ENCODE measurements at places on chromosomes 16 and 17.

GRCh38 chr16:63655846-63656245, 1466.0 kb downstream of the CDH11 start:
- peak; percentile 88 for DNase-seq

GRCh38 chr16:8087597-8088289, 502.6 kb downstream of the TMEM114 start:
- no peak for DNase-seq

GRCh38 chr16:1666316-1666715, 11.8 kb upstream of the JPT2 start:
- no peak for DNase-seq

- DNase-seq: peak; percentile 17
Measured at GRCh38 chr16:87635541-87636049, 33.3 kb downstream of the JPH3 start.

DNA sequence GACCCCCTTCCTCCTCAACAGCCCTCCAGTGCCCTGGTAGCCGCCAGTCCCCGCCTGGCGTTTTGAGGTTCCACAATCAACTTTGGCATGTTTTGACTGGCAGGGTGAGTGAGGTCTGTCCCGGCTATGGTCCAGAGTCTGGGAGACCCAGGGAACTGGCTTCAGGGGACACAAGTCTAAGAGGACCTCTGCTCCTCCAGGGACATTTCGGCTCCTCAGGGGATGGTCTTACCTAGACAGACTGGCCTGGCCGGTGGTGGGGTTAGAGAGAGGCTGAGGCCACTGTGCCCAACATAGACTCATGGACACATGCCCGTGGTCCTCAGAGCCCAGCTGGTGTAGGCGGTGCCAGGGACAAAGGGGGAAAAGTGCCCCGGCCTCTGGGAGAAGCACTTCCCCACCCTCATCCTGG, 2.2 kb downstream of the TMC8 start:
- DNase-seq: no peak

- no peak for DNase-seq
Measured at GRCh38 chr17:66088173-66088572, 103.8 kb downstream of the CEP112 start.

GRCh38 chr17:37813751-37814150, 68.9 kb upstream of the HNF1B start:
- peak; percentile 94 for DNase-seq

DNA sequence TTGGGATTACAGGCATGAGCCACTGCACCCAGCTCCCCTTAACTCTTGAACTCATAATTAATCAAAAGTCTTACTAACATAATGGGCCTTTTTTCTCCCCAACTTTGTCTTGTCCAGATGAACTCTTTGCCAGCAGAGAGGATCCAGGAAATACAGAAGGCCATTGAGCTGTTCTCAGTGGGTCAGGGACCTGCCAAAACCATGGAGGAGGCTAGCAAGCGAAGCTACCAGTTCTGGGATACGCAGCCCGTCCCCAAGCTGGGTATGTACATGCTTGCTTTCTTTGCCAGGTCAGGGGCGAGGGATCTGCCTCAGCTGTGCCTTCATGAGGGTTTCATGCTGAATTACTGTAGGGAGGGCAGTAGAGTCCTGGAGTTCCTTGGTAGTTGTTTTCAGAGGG, 25.3 kb downstream of the NMT1 start:
- DNase-seq: no peak

DNA sequence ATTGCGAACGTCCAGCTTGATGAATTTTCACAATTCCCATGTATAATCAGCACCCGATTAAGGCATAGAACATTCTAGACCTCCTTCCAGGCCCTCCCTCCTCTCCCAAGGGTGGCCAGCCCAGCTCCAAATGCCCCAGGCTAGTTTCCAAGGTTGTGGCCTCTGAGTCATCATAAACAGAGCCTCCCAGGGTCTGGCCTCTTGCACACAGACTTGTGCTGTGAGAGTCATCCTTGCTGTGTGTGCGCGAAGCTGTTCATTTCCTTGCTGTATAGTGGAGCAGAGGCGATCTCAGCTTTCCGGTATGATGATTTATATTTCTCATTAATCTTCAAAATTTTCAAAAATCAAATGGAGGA, 20.5 kb upstream of the JPH3 start:
- DNase-seq: peak; percentile 40

DNA sequence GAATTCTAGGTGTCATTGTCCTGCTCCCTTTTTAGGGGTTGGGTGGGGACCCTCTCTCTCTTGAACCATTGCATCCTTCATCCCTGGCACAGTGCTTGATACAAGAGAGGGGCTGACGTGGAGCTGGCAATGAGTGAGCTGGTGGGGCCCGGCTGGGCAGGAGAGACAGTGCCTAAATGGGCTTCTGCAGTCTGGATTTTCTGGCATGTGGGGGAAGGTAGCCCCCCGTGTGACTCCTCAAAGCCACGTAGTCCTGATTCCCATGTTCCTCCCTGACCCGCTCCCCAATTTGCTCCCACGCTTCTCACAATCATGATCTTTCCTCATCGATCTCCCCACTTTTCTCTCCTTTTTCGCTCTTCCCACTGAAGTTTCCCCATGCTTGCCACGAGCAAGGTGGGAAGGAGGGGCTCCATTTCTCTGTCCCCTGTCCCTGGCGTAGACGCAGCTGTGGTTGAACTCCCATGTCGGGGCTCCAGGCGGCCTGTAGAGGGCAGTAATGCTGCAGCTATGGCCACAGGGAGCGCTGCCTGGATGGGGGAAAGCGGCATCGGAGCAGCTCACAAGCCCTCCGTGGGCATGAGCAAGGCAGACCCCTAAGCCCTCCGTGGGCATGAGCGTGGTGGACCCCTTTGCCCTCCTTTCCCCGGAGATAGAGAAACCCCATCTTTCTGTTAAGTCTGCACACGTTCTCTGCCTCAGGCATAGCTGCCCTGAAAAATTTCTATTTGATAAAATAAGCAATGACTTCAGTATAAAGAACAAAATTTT, 47.5 kb downstream of the HAPSTR1 start:
- DNase-seq: no peak

DNA sequence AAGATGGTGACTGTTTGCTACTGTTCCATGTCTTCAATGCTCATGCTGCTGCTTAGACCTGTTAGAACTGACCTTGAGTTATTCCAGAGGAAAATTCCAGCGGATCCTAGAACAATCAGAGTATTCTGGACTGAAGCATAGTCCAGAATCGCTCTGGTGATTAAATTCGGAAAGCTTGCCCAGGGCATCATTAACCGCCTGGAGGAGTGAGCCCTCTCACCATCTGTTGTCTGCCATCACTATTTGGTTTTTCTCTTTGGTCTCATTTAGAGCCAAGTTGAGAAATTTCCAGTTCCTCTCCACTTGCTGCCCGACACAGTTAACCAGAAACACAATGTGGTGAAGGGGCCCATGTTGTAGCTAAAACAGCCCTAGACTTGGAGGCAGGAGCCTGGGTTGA, 104.1 kb downstream of the BMERB1 start:
- DNase-seq: no peak

GRCh38 chr17:31096106-31096436, 1.3 kb downstream of the NF1 start:
- no peak for DNase-seq

DNA sequence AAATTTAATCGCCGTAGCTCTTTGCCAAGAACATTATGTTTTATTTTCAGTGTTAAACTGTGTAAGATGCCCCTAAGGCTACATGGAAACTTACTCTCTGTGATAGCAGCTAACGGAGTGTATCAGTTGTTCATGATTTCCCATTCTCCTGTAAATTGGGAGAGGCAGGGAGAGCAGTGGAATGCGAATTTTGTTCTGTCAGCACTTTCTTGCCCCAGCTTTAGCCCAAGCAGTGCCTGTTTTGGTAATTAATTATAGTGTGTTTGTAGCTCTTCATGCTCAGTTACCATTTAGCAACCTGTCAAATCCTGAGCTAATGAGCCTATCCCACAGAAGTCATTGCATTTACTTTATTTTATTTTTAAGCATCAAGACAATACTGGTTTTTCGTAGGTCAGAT, 475.1 kb upstream of the RBFOX1 start:
- no peak for DNase-seq

GRCh38 chr16:75222271-75222783, 3.5 kb downstream of the CTRB1 start:
- no peak for DNase-seq

DNA sequence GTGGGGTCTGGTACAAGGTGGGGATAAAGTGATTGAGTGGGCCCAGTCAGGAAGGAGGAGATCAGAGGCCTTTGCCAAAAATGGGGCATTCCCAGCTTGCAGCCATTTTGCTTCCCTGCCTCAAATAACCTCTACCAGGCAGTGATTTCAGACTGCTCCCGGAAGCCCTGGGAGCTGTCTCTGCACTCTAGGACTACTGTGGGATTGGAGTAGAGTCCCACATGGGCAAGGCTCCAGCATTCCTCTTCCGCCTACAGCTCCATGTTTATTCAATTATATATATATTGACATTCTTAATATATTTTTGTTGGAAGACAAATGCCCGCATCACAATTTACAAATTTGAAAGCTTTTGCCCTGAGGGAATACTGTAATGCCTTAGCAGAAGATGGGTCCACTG, 13.5 kb downstream of the SUPT6H start:
- DNase-seq: no peak

GRCh38 chr17:1481736-1482135, 10.8 kb downstream of the MYO1C start:
- DNase-seq: no peak

GRCh38 chr17:76585649-76586593, at the start of gene ST6GALNAC2:
Gene ST6GALNAC2, minus strand, starts transcription at chr17:76585860. Its CDS starts 52 bp downstream, at chr17:76585808.
- no peak for DNase-seq

DNA sequence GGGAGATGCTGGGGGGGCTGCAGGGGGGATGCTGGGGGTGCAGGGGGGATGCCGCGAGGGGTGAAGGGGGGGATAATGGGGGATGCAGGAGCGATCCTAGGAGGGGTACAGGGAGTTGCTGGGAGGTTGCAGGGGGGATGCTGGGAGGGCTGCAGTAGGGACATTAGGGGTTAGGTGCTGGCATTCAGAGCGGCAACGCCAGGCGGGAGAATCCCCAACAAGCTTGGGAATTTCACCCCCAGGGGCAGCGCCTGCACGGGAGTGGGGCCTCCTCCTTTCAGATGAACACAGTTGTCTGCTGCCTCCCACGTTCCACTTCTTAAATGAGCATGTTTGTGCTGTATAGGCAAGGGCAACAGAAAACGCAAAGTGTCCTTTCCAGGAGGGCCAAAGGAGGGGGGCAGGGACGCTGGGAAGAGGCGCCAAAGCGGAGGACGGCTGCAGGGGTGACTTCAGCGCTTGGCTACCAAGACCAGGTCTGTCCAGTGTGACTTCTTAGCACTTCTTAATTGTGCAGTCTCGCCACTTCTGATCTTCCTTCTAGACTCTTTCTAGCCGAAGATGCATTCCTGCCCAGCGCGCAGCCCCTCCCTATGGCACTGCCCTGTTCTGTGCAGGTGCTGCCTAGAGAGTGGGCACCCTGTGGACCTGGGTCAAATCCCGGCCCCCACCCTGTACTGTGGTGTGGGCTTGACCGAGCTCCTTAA, 2.0 kb upstream of the SLC6A4 start:
- no peak for DNase-seq

DNA sequence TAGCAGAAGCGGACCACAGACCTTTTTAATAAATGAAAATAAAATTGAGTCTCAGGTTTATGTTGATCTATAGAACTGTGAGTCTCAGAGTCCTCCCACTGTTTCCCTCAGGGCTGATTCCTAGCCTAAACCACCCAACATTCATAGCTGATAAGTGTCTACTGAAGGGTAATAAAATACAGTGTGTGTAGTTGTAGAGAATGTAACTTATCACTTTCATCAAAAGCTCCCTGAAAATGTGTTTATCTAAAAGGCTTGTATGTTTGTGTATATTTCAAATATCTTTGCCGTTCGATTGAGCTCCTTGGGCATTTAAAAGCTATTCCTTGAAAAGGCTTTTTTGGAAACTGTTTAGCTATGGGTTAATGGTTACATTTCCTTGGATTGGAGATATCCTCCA, 740.3 kb upstream of the SOX9 start:
- DNase-seq: no peak

DNA sequence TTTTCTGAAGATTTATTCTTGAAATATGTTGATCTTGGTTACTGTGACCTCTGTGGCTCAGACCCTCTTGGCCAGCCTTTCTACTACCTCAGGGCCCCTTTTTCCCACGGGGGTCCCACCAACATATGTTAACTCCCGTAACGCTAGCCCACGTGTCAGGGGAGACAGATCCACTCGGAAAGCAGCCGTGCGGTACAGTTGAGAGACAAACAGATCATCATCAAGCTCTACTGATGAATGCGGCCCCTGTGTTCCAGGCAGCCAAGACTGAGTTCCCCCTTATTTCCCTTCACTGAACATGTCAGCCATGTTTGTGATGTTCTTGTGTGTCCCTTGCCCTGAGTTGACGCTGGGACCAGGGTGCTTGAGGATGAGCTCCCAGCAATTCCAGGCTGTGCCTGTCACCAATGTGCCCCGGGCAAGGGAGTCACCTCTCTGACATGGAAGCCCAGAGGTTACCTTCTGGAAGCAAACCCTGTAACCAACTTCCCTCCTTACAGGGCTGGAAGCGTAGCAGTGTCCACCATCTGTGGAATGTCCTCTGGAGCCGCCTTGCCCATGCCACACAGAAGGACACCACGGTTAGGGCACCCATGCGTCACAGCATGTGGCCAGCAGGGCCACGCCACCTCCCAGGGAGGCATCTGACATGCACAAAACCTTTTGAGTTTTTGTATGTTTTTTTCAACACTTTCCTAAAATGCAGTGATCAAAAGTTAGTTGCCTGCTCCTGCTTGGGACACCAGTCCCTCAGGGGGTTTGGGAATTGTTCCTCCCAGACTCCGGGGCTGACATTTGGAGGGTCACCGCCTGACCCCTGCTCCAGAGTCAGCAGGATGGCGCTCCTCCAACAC, 193.7 kb upstream of the CHMP6 start:
- DNase-seq: no peak

DNA sequence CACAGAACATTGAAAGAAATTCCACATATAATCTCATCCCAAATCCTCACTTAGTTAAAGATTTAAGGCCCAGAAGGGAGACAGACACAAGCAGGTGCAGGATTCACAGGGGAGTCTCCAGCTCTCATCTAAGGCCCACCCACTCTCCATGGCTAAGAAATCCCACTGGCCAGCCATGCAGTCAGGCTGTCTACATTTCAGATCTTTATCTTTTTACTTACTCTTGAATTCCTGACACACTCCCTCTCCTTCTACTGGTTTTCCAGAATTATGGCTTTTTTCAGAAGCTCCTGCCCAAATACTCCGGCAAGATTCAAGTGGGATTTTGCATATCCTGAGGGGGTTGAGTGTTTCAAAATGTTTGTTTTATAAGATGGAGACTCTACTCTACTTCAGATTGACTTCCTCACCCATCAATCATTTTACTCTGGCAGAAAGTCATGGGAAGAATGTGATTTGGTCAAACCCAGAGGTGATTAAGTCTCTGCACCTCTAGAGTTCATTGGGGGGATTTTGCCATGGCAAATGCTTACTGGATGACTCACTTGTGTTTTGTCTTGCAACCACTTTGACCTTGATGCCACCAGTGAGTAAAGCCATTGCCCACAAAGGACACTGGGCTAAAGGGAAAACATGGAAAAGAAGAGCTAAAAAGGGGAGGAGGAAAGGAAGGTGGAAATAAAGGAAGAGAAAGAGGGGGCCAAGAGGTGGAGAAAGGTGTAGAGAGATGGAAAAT, 688.8 kb upstream of the SALL1 start:
- DNase-seq: peak; percentile 58

All from foreskin keratinocyte (primary cell).